ENCODE measurements at places on chromosomes 5 and 9. TPM values are rescaled to one million over a fixed set of nuclear protein-coding genes. Genes with fewer than 3 reads are reported as not detected.

DNA sequence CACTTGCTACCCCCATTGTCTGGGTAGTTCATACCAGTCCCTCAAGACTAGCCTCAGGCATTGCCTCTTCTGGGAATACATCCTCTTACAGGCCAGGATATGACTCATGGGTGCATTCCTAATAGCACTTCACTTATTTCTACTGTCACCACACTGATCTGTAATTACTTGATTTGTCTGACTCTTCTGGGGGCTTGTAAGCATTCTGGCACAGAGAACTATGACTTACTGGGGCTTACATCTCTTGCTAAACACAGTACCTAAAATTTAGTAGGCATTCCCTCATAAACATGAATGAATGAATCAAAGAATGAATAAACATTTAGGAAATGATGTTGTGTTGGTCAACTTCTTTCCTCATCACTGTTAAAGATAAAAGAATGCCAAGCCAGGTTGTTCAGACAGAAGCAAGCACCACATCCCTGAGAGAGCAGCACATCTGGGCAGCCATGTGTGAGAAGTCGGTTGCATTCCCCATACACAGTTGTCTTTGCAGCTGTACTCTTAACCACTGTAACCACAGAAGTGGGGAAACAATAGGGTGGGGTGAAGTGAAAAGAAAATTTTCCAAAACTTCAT is 27.6 kb downstream of the IL7R start:
- H3K36me3 ChIP-seq: peaks cover 28% of the 10 kb centered on the region
- no peak overlapping the region for H3K4me3 ChIP-seq
- H3K27me3 ChIP-seq: no peaks in the 10 kb centered on the region
- H3K27ac ChIP-seq: peak overlapping the region; percentile 53

GRCh38 chr5:3124410-3124809 is 372.9 kb upstream of the IRX2 start:
- H3K4me1 ChIP-seq: no peaks in the 10 kb centered on the region
- no peak overlapping the region for H3K4me3 ChIP-seq
- no peak overlapping the region for H3K27ac ChIP-seq
- no peak for DNase-seq

GRCh38 chr5:69103521-69103920 is 9.7 kb downstream of the SLC30A5 start:
- no peak overlapping the region for H3K4me3 ChIP-seq
- H3K27ac ChIP-seq: no peak overlapping the region

The TNPO1 gene
- total RNA-seq: 78.3 TPM

DNA sequence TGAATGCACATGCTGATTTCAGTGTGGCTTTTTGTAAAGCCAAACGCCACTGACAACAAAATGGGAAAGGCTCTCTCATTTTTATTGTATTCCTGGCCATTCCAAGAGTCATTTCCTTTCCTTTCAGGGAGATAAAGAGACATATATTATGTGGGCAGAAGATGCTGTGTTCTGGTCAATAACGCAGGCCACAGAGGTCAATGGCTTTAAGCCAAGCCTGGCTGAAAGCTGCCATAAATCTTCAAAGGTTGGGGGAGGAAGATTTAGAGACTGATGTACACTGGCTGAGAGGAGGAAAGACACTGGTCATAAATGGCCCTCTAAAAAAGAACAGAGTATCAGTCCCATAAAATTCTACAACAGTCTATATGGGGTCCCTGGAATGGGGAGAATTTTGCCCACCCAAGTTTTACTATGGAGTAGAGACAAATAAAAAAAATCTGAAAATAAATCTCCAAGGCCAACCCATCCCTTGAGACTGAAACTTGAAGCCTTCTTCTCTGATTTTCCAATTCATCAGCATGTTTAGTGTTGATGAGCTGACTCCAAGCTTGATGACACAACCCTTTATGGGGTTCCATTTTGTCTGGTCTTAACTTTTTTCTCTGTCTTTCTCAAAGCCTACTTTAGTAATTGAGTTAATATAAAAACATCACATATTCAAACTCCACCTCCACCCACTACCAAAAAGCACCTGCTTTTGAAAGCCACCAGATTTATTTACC is 152.1 kb upstream of the SLC24A2 start:
- H3K27me3 ChIP-seq: peaks cover 4% of the 10 kb centered on the region
- no peak for DNase-seq
- no peaks in the 10 kb centered on the region for H3K4me1 ChIP-seq
- H3K36me3 ChIP-seq: no peaks in the 10 kb centered on the region

The ZDHHC11 gene
- 6.6 TPM for total RNA-seq

The ZNG1A gene
- 25.4 TPM for total RNA-seq

GRCh38 chr5:139105621-139106071 is 92.5 kb downstream of the SIL1 start:
- DNase-seq: no peak
- no peaks in the 10 kb centered on the region for H3K36me3 ChIP-seq
- no peak overlapping the region for H3K27ac ChIP-seq

DNA sequence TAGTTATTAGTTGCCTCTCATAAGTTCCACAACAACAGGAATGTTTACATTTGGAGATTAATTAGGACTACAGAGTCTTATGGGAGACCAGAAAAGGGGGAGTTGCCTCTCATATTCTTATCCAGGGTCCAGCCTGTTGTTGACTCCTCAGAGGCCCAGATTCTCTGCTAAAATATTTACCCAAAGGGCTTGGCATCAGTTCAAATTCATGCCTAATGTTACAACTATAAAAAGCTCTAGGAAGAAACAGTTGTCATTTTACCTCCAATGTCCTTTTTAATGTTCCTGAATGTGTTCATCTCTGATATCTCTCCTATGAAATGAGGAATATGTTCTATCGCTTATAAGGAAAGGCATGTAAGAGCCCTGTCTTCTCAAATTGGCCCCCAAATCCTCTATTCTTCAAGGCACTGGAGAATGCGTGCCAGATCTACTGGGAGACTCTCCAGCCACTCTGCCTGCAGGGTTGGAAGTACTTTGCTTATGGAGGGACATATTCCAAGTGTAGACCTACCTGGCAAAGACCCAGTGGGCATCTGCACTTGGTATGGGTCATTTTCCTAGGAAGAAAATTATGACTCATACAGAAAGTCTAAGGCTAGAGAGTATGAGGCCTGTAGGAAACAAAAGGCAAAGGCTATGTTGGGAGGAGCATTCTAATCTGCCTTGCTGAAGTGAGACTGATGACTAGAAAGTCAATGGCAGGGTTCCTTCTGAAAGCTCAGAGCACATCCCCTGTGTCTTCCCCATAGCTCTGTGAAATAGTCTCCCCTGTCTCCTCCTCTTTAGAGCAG is 192.6 kb downstream of the ESM1 start:
- DNase-seq: no peak
- peaks cover 13% of the 10 kb centered on the region for H3K27me3 ChIP-seq
- peaks cover 46% of the 10 kb centered on the region for H3K36me3 ChIP-seq
- H3K4me3 ChIP-seq: no peak overlapping the region
- H3K4me1 ChIP-seq: peaks cover 42% of the 10 kb centered on the region

DNA sequence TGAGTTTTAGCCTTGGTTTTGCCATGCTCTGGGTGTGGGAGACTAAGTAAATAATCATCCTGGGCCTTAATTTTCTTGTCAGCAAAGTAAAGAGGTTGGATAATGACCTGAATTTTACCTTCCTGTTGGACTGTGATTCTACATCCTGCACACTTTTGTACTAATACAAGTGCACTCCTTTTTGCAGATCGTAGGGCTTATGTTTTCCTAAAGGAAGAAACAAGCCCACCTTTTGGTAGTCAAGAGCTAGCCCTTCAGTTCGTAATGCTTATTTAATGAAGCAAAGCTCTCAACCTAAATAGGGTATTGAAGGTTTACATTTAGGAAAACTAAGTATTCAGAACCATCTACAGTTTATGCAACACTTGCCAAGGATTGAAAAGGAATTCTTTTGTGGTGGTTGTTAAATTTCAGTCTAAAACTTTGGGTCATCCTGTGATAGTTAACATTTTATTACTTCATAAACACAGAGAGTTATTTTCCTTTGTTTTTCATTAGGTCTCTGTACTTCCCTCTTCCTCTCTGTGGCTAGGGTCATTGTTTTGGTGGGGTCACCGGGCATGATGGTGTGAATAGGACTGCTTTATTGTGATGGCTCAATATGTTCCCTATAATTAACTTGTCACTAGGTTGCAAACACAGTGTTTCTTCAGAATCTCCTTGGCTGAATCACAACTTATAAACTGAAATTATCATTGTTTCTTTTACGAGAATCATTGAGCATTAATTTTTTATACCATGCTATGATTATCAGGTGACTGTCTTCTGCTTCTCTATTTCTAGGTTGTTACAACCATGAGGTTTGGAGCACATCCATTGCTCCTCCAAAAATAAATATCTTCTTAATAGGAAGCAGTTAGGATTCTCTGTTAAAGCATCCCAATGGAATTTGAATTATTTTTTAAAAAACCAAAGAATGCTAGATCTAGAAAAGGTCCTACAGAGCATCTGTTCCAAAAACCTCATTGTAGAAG is 28.5 kb downstream of the SPINK5 start:
- DNase-seq: no peak
- H3K36me3 ChIP-seq: no peaks in the 10 kb centered on the region
- H3K27me3 ChIP-seq: no peaks in the 10 kb centered on the region
- H3K4me1 ChIP-seq: no peaks in the 10 kb centered on the region
- no peak overlapping the region for H3K27ac ChIP-seq

- H3K27ac ChIP-seq: no peak overlapping the region
- no peaks in the 10 kb centered on the region for H3K36me3 ChIP-seq
- peaks cover 32% of the 10 kb centered on the region for H3K27me3 ChIP-seq
- DNase-seq: no peak
Observed at GRCh38 chr9:129785866-129786265, 17.1 kb upstream of the TOR1B start.

DNA sequence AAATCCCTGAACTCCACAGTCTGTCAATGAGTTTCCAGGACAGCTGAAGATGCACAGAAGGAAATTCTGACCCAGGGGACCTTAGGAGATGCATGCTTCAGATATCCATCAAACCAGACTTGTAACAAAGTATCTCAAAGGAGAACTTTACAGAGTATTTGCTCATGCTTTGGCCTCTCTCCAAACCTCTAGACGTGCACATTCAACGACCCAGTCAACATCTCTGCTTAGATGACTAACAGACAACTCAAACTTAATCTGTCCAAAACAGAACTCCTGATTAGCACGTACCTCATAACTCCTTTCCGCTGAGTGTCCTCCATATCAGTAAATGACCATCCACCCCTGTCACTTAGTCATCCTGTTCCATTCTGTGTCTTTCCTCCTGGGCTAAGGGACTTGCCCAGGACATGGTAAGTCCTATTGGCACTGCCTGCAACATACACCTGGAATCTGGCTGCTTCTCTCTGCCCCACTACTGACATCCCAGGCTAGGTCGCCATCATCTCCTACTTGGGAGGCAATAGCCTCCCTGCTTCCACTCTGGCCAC is 107.4 kb downstream of the LMNB1 start:
- H3K27ac ChIP-seq: no peak overlapping the region
- peaks cover 6% of the 10 kb centered on the region for H3K36me3 ChIP-seq
- H3K4me3 ChIP-seq: no peak overlapping the region
- no peaks in the 10 kb centered on the region for H3K4me1 ChIP-seq

GRCh38 chr5:135332519-135333150 is 66.4 kb downstream of the MACROH2A1 start:
- H3K4me1 ChIP-seq: no peaks in the 10 kb centered on the region
- DNase-seq: no peak
- H3K27me3 ChIP-seq: no peaks in the 10 kb centered on the region
- peaks cover 46% of the 10 kb centered on the region for H3K36me3 ChIP-seq

DNA sequence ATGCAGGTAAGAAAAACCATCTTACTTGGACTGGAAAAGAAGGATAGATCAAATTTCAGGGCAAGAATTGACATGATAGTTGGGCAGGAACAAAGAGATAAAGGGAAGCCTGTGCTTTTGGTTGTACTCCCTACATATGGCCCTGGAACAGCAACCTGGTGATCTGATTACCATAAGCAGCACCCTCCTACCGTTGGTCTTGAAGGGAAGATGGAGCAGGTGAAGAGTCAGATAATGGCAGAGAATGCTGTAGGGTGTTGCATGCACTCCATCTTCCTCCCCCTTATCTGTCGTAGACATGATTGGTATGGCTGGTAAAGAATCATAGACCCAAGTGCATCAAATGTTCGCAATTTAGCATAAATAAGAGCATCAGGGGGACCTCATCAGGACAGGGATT is 4.7 kb downstream of the IRGM start:
- peaks cover 3% of the 10 kb centered on the region for H3K36me3 ChIP-seq
- no peak for DNase-seq
- H3K27ac ChIP-seq: no peak overlapping the region
- H3K27me3 ChIP-seq: peaks cover 2% of the 10 kb centered on the region

- H3K36me3 ChIP-seq: no peaks in the 10 kb centered on the region
- H3K27me3 ChIP-seq: no peaks in the 10 kb centered on the region
- H3K27ac ChIP-seq: no peak overlapping the region
- H3K4me3 ChIP-seq: no peak overlapping the region
- H3K4me1 ChIP-seq: no peaks in the 10 kb centered on the region
Observed at GRCh38 chr9:123438821-123439220, 82.8 kb downstream of the CRB2 start.

DNA sequence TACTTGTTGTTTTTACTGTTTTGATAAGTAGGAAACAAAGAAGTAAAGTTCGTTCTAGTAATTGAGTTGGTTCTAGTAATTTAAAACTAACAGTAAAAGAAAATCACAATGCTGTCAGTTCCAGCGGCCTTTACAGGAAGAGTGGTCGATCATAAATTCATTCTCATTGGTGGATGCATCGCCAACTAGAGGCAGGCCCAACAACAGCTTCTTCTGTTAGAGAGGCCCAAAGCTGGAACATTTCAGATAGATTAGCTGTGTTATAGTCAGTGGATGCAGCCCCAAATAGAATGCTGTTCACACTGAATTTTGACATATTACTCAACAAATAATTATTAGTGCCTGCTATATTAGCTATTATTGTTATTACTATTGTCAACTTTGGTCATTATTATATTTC is 80.8 kb downstream of the ARRDC3 start:
- H3K27me3 ChIP-seq: no peaks in the 10 kb centered on the region
- no peak for DNase-seq
- no peak overlapping the region for H3K27ac ChIP-seq
- H3K4me1 ChIP-seq: peaks cover 4% of the 10 kb centered on the region
- peaks cover 10% of the 10 kb centered on the region for H3K36me3 ChIP-seq
- no peak overlapping the region for H3K4me3 ChIP-seq

DNA sequence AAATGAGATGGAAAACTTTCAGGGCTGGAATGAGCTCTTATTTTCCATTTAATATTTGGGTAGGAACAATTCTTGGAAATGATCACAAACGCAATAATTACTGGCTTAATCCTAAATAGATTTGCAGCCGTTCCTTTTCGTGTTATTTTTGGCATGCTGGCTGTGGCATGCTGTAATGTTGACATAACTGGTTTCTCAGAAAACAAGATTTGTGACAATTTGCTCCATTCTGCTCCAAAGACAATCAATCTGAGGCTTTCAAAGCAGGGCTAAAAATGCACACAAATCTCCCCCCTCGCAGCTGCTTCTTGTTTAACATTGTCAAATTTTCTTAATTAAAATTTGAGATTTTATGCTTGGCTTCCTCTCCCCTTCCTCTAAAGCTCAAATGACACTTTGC is 151.2 kb downstream of the TTC39B start:
- no peak for DNase-seq
- no peaks in the 10 kb centered on the region for H3K4me1 ChIP-seq
- H3K4me3 ChIP-seq: no peak overlapping the region
- H3K36me3 ChIP-seq: no peaks in the 10 kb centered on the region
- peaks cover 12% of the 10 kb centered on the region for H3K27me3 ChIP-seq

- peaks cover 30% of the 10 kb centered on the region for H3K4me1 ChIP-seq
- peak; percentile 93 for DNase-seq
- H3K36me3 ChIP-seq: no peaks in the 10 kb centered on the region
- peaks cover 4% of the 10 kb centered on the region for H3K27me3 ChIP-seq
- peak overlapping the region; percentile 81 for H3K4me3 ChIP-seq
Observed at GRCh38 chr9:137129456-137130175, 9.3 kb upstream of the GRIN1 start.

- H3K36me3 ChIP-seq: no peaks in the 10 kb centered on the region
- H3K27me3 ChIP-seq: no peaks in the 10 kb centered on the region
- H3K4me1 ChIP-seq: no peaks in the 10 kb centered on the region
- DNase-seq: no peak
- no peak overlapping the region for H3K27ac ChIP-seq
- no peak overlapping the region for H3K4me3 ChIP-seq
Observed at GRCh38 chr9:118659011-118659410, 710.2 kb downstream of the BRINP1 start.

All from activated CD4-positive, alpha-beta memory T cell treated with anti-CD3 and anti-CD28 coated beads, Interleukin-2, amount 10 ng/mL, durations not matched to agents 7 days and 5 days (primary cell).